Globus pallidus (tissue), 1 donor: ENCODE measurements at places on chromosomes 16 and 17.
A peak's percentile ranks its signal among the peaks of the same experiment; 100 is the strongest.

GRCh38 chr16:78642621-78643285, 543.3 kb downstream of the WWOX start:
- no peak for DNase-seq

DNA sequence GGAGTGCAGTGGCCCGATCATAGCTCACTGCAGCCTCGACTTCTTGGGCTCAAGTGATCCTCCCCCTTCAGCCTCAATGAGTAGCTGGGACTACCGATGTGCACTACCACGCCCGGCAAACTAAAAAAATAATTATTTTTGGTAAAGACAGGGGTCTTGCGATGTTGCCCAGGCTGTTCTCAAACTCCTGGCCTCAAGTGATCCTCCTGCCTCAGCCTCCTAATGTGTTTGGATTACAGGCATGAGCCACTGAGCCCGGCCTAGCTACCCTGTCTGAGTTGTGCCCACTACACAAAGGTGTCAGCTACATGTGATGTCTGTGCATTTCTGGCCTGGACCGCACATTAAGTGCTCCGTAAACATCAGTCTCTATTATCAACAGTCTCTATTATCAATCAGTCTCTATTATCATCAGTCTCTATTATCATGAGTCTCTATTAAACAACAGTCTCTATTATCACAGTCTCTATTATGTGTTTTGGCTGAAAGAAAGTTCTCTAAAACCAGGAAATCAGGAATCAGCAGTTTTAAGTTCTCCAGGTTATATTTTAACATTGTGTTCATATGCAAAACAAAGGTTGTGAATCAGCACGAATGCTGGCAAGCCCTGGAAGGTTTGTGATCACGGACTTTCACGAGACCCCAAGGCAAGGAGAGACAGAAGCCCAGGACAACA, 721 bp upstream of the WWOX start:
- DNase-seq = no peak

GRCh38 chr16:75264457-75264998, 13.1 kb upstream of the BCAR1 start:
- DNase-seq = no peak

- no peak for DNase-seq
Observed at GRCh38 chr16:51409001-51409675, 258.1 kb upstream of the SALL1 start.

GRCh38 chr17:32759476-32759875, 117.4 kb downstream of the MYO1D start:
- DNase-seq = no peak

DNA sequence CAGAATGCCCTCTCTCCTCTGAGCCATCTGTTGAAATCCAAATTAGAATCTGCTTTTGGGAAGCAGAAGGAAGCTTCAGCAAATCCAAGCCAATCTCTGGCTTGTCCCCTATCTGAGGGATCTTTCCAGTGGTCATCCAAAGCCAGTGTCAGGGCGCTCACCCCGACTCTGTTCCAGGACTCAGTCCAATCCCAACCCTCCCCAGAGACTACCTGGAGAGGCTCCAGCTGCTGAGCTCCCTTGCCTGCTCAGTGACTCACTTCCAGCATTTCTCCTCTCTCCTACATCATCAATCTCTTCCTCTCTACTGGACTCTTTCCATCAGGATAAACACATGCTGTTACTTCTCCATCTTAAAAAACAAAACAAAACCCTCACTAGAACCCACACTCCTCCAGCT, 2.4 kb downstream of the MATCAP1 start:
- no peak for DNase-seq

DNA sequence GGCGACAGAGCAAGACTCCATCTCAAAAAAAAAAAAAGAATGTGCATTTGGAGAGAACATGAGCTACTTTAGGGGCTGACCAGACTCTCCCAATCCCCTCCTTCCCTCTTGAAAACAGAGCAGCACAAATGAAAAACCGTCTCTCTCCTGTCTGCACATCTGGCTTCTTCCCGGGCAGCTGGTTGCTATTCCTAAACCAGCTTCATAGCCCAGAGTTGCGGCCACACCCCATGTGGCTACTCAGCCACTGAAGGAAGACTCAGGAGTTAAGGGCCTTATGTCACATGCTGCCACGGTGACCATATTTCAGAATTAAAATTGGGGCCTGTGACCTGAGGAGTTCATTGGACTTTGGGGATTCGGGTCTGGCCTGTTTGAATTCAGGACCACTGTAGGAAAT, 48.3 kb downstream of the KATNIP start:
- DNase-seq = no peak

DNA sequence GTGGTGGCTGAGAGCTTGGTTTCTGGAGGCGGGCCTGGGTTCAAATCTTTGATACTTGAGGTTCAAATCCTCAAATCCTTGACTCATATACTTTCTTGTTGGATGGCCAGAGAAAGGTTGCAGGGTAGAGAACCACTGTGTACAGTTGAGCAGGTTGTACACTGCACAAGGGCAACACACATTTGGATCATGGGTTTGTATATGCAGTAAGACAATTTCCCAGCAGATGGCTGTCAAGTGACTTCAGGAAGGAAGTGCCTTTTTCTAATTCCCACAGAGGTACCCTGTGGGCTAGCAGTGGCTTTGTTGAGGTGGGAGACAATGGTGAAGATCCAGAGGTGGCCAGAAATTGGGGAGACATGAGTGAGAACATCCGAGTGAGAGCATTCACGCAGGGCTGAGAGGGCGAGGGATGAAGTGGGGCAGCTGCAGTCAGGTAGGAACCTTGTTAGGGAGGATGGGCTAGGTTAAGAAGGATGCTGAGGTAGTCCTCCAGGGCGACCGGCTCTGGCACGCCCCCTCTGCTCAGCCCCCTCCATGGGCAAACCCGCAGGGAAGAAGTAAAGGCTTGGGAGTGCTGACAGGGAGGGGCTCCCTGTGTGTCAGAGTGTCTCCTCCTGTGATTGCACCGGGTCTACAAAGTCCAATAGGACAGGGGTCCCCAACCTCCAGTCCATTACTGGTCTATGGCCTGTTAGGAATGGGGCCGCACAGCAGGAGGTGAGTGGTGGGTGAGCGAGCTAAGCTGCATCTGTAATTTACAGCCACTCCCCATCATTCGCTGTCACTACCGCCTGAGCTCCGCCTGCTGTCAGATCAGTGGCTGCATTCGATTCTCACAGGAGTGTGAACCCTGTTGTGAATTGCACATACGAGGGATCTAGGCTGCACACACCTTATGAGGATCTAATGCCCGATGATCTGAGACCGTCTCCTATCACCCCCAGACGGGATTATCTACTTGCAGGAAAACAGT, 2.7 kb downstream of the C16orf89 start:
- DNase-seq = no peak

- no peak for DNase-seq
Observed at GRCh38 chr17:10156599-10156947, 41.8 kb downstream of the GAS7 start.

DNA sequence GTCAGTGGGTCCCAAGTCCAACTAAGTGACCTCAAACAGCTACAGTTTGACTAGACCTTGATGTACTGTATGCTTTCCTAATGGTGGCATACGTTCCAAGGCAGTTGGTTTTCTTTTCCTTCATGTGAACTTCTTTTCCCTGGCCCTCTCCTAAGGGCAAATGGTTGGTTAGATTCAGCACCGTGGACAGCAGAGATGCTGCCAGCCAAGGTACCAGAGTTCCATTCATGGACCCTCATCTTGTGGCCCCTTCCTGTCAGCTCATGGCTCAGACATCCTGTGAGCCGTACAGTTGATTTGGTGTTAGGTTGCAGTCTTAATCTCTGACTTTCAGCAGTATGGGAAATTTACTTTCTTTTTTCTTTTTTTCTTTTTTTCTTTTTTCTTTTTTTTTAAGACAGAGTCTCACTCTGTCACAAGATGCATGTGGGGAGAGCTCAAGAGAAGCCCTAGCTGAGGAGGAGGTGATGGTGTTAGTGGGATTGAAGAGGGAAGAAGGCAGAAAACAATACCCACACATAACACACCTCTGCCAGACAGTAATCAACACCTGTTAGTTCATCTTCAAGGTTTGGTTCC, 122.4 kb downstream of the USP31 start:
- DNase-seq = no peak

- no peak for DNase-seq
Observed at GRCh38 chr16:60748366-60748765, 1287.9 kb downstream of the CDH8 start.

DNA sequence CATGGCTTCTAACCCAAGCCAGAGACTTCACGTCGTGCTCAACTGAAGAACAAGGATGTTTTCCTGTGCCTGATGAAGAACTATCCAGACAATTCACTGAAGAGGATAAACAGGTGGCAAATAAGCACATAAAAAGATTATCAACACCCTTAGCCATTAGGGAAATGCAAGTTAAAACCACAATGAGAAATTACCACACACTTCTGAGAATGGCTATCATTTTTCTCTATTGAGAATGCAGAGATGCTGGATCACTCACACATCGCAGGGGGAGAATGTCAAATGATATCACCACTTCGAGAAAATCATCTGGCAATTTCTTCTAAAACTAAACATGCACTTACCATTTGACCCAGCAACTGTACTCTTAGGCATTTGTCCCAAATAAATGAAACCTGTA, 162.8 kb downstream of the IRX3 start:
- no peak for DNase-seq

DNA sequence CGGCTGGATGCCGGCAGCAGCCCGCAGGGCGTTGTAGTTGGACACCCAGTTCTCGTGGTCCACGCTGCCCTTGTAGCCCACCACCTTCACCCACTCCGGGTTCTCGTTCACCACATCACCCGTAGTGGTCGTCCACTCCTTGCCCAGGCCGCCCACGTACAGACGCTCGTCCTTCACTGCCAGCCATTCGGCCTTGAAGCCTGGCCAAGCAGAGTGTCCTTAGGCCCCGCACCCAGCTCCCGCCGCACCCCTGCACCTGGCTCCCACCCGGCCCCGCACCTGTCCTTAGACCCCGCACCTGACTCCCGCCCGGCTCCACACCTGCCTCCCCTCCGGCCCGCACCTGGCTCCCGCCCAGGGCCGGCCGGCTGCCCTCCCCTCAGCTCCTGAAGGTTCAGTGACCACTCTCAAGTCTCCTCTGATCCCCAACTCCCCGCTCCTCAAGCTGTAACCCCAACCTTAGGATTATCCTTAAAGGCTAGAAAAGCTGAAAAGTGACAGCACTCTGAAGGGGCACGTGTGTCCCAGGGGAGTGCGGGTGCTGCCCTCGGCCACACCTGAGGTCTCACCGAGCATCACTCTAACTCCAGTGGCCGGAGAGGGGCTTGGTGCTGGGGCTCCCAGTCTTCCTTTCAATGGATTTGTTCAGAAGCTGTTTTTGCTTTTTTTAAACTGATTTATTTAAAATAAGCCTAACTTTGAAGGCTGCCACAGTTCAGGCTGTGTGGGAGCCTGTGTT, 14.4 kb downstream of the CANT1 start:
- no peak for DNase-seq

- no peak for DNase-seq
Observed at GRCh38 chr16:58582971-58583765, 46.5 kb downstream of the CNOT1 start.

- peak; percentile 75 for DNase-seq
Observed at GRCh38 chr16:48384520-48385252, 527 bp downstream of the SIAH1 start.
